ENCODE measurements at places on chromosomes 7 and 10.
A peak's percentile ranks its signal among the peaks of the same experiment; 100 is the strongest.

DNA sequence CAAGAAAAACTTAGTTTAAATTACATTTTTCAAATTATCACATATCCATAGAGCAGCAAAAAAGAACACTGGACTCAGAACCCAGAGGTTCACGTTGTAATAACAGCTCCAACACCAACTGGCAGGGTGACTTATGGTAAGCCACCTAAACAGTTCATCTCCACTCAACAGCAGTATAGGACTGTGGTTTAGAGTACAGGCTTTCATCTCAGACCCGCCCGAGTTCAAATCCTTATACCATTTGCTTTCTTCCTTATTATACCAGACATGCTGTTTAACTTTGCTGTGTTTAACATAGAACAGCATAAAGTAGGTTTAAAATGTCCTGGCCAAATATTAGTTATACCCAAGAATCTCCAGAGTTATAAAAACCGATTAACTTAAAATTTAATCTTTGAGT, 97.9 kb downstream of the ARHGAP21 start:
- DNase-seq: no peak

DNA sequence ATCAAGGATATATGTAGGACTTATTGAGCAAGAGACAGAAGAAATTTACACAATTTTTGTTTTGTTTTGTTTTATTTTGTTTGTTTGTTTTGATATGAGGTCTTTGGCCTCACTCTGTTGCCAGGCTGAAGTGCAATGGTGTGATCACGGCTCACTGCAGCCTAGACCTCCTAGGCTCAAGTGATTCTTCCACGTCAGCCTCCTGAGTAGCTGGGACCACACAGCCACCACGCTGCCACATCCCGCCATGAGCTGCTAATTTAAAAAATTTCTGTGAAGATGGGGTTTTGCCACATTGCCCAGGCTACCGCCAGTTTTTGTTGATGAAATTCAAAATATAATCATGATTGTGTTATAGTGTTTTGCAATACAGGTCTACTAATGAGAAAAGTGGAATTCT, 54.9 kb downstream of the ZNF487 start:
- no peak for DNase-seq

GRCh38 chr10:122537545-122537944, 23.0 kb upstream of the DMBT1 start:
- DNase-seq: no peak

DNA sequence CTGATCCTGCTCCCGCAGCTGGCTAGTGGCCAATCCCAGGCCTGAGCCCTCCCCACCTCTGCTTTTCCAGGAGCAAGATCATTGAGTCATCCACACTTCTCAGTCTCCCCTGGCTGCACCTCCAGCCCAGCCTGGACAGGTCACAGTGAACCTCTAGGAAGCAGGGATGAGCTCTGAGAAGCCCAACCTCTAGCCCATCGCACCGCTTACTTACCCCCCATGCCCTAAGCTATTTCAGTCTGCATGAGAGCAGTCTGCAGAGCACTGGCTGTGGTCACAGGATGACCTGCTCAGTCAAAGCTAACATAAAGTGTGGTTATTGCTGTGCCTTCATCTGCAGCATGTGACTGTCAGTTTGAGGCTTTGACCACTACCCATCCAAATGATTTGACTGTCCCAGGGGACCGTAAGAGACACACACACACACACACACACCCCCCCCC, 129.2 kb downstream of the SORBS1 start:
- DNase-seq: no peak

DNA sequence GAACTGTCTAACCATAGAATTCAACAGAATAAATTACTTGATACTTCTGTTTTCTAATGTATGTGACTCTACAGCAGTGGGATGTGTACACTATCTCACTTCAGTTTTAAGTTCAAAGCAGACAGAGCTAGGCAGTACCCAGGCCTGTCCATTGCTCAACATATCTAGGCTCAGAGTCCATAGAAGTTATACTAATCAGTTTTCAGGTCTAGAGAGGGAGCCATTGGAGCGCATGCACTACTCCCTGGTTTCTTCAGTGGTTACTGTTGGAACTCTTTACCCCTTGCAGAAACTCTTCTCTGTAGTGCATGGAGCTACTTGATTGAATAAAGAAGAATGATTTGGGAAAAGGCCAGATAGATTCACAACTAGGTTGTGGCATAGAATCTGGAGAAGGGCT, 4.4 kb downstream of the CD36 start:
- no peak for DNase-seq

GRCh38 chr7:138919216-138919615, 62.0 kb downstream of the KIAA1549 start:
- DNase-seq: no peak

DNA sequence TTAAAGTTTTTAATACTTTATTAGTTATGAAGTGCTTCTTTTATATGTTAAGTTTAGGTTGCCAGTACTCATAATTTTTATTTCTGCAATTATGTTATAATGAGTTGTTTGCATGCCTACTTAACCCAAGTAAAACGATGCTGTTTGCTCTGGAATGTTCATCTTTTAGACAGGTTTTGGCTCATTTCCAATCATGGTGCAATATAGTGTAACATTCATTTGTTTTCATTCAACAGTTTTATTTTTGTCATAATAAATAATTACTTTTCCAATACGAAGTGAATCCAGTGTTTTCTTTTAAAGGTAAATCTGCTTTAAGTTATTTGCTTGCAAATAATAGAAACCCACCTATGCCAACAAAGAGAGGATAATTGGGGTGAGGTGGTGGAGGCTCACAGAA, 22.1 kb downstream of the ARL5B start:
- DNase-seq: no peak

DNA sequence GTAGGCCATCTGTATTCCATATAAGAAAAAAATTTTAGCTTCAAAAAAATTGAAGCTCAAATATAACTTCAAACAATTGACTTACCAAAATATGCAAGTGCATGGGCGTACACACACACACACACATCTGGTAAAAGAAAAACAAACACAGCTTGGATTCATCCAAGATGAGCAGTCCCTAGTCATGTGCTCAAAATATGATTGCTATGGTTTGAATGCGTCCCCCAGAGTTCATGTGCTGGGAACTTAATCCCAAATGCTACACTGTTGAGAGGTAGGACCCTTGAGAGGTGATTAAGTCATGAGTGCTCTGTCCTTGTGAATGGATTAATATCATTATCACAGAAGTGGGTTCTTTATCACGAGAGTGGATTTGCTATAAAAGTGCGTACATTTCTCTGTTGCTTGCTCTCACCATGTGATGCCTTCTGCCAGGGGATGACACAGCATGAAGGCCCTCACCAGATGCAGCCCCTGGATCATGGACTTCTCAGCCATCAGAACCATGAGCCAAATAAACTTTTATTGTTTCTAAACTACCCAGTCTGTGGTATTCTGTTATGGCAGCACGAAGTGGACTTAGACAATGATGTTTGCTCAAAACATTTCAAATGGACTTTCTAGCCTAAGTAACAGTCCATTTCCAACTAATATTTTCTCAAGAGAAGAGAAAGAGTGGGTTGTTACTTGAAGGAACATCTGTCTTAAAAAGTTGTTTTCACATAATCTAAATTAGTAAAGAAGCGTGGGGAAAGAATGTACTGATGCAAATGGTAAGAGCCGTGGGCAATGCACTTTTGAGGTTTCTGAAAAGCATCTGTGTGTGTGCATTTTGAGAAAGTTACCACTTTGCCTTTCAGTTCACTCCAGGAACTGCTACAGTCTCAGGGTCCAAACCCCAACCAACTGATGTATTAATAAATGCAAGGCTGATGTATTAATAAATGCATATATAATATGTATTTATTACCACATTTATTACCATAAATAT, 15.1 kb upstream of the SVIL start:
- no peak for DNase-seq

DNA sequence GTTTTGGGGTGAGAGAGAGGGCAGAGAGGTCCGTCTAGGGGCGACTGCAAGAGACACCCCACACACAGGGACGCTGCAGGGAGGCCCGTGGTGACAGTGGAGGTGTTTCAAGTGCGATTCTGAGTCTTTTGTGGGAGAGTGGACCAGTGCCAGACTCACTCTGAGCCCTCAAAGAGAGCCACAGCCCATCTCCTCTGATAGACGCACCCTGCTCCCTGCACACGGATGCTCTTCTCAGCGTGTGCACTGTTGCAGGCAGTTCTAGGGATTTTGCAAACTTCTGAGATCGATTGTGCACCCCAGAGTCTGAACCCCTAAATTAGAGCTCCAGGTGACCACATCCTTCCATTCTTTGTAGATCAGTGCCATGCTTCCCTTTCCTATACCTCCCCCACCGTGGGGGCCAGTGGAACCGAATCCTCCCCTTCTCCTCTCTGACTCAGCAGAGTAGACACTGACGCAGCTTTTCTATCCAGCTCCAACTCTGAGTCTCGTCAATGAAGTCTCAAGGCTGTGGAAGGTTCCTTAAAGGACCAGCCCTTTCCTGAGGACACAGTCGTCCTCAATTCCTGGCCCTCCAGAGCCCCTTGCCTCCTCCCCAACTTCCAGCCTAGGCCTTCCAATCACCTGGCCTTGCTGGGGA, 83.8 kb downstream of the TMEM130 start:
- DNase-seq: no peak

- DNase-seq: no peak
These were observed 222.4 kb upstream of the GNAI1 start for GRCh38 chr7:79912213-79912633.

DNA sequence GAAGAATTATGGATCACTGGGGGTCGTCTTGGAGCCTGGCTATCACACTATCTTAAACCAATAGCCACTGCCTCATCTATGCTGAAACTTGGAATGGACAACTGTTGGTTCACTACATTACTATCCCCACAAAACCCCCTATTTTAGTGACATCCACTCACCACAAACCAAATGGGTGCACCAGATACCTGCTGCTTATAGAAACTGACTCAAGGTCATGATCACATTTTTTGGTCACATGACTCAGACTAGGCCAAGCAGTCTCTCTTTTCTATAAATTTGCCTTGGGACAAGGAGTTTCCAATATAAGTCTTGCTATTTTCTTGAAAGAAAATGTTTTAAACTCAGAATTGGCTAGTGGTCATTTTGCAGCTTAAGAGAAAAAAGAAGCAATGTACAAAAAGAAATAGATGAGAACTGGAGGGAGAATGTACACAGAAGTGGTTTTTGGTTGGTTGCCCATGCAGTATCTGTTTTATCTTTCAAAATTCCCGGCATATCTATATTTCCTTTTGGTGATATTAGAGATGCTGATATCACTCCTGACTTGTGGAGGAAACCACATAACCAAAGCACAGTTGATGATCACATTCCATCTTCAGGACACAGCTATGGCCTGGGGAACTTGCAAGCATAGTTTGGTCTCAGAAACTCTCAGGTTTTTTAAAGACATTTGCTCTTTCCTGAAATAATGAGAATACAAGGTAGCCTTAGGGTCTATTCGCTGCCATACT, 85.2 kb upstream of the CACNA2D1 start:
- no peak for DNase-seq

DNA sequence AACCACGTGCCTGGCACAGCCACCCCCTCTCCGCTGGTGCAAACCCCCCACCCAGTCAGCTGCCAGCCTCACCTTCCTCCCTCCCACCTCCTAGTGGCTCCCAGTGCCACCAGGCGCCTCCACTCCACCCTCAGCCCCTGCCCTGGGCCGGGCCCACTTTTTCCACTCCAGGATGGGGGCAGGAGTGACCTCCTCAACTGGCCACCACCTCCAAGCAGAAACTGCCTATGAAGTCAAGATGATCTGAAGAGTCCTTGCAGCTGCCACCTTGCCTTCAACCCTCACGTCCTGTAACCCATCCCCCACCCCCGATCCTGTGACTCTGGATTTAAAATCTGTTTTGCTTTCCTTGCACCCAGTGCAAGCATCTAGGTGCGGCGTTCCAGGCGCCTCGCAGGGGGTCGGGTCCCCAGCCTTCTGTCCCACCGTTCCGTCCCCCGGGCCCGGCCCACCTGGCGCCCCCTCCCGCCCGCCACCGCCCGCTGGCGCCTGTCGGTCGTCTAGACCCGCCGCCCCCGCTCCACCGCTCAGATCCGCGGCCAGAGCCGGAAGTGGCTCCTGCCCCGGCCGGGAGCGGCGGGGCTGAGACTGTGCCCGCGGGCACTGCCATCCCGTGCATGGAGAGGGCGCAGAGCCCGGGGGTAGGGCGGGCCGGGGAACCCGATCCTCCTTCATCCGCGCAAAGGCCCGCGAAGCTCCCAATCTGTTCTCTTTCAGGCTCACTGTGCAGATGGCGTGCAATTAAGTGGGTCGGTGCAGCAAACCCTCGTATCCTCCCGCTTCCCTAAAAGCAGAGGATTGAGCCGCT, 51.2 kb upstream of the GTF2I start:
- DNase-seq: peak; percentile 71

DNA sequence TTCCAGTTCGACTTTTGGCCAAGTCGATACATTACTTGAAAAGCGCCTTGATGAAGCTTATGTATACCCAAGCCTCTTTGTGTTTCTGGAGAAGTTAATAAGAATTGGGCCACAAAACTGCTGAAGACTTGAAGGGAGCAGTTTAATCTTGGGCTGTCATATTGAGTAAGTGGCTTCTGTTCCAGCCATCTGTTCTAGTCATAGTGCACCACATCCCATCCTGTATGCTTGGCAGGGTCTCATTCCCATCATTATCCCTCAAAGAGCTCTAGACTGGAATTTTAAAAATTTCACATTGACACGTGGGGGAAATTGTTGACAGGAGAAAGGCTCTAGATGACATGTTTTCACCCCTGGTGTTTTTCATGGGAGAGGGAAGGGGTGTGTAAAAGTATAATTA, 196.6 kb upstream of the PLPP4 start:
- DNase-seq: no peak

DNA sequence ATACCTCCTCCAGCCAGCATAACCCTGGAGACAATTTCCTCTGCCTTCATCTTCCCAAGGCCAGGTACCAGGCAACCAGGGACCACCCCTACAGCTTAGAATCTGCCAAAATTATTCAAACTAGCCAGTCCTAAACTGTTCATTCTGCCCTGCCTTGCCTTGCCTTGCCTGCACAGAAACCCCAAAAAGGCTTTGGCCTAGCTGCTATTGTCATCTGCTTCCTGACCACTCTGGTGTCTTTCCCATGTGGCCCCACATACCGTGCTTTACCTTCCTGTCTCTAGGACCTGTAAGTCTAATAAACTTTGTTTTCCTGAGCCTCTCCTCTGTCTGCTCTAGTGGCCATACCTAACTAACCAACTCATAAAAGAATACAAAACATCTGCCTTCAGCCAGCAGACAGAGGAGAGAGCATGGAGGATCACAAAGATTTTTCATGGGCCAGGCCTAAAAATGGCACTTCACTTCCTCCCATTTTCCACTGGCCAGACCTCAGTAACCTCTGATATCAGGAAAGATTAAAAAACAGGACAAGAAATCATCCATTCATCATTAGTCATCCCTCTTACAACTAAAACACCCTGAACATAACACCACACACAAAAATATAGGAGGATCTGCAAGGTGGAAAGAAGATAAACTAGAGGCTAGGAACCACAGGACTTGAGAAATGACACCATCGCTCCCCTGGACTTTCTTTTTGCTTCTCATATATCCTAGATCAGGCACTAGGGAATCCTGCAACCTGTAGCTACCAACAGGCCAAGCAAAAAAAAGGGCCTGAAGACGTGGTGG, 51.5 kb downstream of the IMMP2L start:
- DNase-seq: no peak

- no peak for DNase-seq
These were observed 456.7 kb downstream of the LRMDA start for GRCh38 chr10:75887992-75888680.
